GM12878 (cell line): ENCODE measurements at places on chromosomes 16 and 17. TPM values are rescaled to one million over a fixed set of nuclear protein-coding genes. Genes with fewer than 3 reads are reported as not detected.

Gene CD300A
- 27.7 and 32.1 TPM in 2 replicates for polyA plus RNA-seq

GRCh38 chr17:37500378-37500777 lies 10.7 kb downstream of the DUSP14 start:
- no peak for DNase-seq

GRCh38 chr17:47733674-47734410 lies 806 bp downstream of the TBX21 start:
- DNase-seq: no peak

Gene KRTAP4-4
- not detected in 2 replicates for polyA plus RNA-seq

Gene MAZ
- 42.7 and 48.9 TPM in 2 replicates for polyA plus RNA-seq

GRCh38 chr17:16351831-16352230 lies 1.4 kb downstream of the CENPV start:
- no peak for DNase-seq

- DNase-seq: no peak
Measured at GRCh38 chr16:51708861-51709260, 557.8 kb upstream of the SALL1 start.

DNA sequence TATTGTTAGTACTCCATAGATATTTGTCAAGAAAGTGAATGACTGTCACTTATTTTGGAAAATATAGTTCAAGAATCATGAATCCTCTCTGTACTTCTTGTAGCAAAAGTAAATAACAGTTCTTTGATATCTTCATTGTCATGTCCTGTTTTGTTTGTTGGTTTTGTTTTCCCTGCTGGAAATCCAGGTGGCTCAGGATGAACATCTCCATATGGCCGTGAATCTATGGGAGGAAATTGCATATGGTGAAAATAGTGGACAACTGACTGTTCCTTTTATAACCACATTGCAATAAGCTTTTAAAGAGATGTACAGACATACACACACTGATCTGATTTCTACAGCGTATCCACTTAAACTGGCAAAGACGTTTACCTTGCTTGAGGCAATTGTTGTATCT lies 637.0 kb upstream of the RBFOX1 start:
- DNase-seq: no peak

Gene SHISA9
- polyA plus RNA-seq: 0.05 and 0.06 TPM in 2 replicates

Gene CCL17
- polyA plus RNA-seq: 27.2 and 35.2 TPM in 2 replicates

Gene NPIPA2
- polyA plus RNA-seq: 0.89 TPM in 1 of 2 replicates, not detected in the other

DNA sequence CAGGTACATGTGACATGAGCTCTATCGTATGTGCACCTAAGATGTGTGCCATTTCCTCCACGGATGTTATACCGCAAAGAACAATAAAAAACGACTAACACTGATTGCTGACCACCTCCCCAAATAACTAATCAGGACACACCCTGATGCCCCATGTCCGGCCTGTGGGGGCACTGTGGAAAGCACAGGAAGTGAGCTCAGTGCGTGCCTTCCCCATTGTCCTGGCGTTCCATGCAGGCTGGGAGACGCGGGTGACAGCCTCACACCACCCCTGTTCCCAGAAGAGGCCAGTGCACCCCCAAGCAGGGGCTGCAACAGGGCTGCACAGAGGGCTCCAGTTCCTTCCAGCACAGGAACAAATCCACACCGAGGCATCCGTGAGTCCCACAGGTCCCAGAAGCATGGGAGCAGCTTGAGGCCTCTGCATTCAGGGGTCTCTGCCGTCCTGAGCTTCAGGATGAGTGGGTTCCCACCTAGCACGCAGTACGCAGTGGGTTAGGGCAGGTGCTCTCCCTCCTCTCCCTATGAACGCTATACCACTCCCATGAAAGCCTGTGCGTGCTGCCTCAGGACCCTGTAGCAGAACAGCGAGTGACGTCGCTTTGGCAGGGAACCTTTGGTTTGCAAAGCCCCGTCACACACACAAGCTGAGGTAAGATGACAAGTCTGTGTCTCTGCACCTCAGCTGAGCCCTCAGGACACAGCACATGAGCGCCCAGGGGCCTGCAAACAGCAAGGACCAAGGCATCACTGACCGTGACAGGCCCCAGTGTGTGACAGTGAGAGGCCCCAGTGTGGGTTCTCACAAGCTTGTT lies 117.7 kb downstream of the ZNF778 start:
- DNase-seq: no peak

- DNase-seq: no peak
Measured at GRCh38 chr16:80627108-80627507, 86.3 kb downstream of the DYNLRB2 start.

GRCh38 chr17:68584581-68585303 lies 16.4 kb downstream of the FAM20A start:
- DNase-seq: no peak

DNA sequence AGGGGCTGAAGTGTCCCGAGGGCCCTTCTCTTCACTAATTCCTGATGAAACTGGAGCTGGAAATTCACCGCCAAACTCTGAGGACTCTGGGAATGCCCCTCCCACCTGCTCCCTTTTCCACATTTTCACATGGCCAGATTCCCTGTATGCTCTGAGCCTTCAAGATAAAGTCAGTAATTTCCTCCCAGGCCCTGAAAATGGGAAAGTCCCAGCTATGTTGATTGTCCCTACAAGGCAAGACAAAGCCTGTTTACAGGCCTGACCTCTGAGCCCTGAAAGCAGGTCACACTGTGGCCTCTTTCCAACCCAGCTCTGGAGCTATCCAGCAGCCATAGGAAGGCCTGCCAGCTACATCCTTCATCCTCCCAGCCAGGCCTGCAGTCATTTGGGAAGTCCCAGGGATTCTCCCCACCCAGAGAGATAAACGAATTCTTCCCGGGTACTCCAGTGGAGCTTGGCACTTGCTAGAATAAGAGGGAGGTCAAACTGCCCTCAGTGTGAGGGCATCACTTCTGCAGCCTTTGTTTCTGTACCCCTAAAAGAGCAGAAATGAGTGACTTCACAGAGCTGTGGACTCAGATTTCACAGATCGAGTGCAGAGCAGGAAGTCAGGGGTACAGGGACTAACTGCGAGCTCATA lies 19.6 kb upstream of the CCL2 start:
- DNase-seq: no peak

DNA sequence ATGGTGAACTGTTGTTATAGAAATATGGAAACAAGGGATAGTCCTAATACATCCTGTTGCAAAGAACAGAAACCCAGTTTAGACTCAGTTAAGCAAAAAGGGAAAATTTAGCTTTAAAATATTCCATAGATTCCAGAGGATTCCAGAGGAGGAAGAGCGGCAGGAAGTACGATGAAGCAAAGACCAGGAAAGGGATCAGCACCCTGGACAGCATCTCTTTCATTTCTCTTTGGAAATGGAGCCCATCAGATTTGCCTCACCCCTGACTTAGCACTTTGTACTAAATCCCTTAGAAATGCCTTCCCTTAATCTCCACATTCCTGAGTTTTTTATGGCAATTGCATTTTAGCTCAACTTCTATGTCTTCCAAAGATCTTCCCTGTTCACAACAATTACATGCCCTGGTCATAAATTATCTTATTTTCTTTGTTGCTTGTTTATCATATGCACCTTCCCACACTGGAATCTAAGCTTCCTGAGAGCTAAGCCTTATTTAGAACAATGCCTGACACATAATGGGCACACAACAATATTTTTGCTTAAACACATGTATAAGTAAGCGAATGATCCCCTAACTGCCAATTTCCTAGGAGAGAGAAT lies 150.0 kb upstream of the RBFOX1 start:
- DNase-seq: no peak

Gene CD300E
- not detected in 2 replicates for polyA plus RNA-seq

DNA sequence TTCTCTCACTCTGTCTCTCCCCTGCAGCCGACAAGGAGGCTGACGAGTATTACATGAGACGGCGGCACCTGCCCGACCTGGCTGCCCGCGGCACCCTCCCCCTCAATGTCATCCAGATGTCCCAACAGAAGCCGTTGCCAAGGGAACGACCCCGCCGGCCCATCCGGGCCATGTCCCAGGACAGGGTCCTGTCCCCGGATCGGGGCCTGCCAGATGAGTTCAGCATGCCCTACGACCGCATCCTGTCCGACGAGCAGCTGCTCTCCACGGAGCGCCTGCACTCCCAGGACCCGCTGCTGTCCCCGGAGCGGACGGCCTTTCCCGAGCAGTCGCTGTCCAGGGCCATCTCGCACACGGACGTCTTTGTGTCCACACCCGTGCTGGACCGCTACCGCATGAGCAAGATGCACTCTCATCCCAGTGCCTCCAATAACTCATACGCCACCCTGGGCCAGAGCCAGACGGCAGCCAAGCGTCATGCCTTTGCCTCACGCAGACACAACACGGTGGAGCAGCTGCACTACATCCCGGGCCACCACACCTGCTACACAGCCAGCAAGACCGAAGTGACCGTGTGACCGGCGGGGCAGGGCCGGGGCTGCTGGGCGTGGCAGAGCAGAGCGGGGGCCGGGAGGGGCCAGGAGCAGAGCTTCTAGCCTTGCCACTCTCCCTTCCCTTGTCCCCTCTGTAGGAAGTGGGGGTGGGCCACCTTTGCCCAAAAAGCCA lies 40.4 kb upstream of the DNAH9 start:
- no peak for DNase-seq

- no peak for DNase-seq
Measured at GRCh38 chr17:40284085-40284713, 3.5 kb upstream of the CDC6 start.

DNA sequence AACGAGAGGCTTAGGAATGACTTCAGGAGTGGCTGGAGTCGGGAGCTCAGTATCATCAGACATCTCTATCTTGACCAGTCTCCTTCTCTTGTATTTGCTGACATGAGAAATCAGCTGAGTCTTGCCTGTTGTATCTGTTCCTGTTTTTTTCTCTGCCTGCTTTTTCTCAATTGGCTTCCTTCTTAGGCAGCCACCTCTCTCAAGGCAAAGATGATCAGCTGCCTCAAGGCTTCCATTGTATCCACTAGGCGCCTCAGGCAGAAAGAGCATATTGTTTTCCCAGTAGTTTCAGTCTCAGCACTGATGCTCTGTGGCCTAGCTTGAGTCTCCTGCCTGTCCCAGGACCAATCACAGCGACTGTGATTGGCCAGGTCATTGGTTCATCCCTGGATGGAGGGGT lies 306.2 kb downstream of the CPPED1 start:
- DNase-seq: no peak

Gene FAM83G
- 5.0 and 5.3 TPM in 2 replicates for polyA plus RNA-seq

DNA sequence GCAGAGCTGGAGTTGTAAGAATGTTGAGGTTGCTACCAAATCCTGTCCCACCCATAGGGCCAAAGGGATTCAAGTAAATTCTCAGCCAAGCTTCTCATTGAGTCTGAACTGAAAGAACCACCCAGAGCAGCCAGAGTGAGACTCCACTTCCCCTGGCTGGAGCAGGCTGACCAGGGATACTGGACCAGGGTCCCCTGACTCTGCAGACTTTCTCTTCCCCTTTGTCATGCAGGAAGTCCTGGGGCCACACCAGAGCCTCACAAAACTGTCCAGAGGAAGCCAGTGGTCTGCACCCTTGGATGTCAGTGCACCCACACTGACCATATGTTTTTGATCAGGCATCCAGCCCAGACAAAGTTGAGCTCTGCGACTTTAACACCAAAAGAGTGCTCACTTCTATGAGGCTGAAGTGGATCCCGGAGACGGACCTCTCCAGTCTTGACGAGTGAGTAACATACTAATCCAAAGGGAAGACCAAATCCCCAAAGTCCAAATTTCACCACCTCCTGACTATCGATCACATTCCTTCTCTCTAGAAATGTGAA lies 4.1 kb downstream of the NXN start:
- no peak for DNase-seq

DNA sequence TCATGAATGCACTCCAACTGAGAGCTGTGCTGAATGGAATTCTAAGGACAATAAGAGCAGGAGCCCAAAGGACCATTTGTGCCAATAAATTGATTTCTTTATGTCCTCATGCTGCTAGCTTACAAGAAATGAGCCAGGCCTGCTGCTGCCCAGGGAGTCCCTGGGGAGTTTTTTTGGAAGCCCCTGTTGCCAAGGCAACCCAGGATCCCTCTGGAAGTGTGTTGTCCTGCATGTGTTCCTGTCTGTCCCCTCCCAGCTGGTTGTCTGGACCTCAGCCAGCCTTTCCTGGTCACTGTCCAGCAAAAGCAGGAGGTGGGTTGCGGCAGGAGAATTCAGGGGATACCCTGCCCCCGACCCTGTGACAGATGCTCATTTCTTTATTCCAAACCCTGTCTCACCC lies 51.0 kb upstream of the GPRC5B start:
- no peak for DNase-seq

DNA sequence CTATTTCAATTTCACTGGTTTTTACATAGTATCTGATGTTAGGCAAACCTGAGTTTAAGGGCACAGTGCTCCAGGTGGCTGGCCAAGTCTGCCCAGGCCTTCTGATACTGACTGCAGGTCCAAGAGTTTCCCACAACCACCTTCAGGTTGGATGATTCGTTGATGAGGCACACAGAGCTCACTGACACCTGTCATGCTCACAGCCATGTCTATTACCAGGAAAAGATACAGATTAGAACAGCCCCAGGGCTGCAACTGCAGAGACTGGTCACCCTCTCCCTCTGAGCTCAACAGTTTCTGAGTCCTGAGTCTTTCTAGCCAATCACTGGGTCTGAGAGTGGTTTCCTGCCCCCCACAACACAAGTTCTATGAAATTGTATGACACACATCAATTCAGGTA lies 37.2 kb downstream of the MEAK7 start:
- DNase-seq: no peak

- no peak for DNase-seq
Measured at GRCh38 chr17:21373036-21373435, 3.1 kb upstream of the KCNJ12 start.

GRCh38 chr16:66198641-66199040 lies 167.8 kb upstream of the CDH5 start:
- no peak for DNase-seq

DNA sequence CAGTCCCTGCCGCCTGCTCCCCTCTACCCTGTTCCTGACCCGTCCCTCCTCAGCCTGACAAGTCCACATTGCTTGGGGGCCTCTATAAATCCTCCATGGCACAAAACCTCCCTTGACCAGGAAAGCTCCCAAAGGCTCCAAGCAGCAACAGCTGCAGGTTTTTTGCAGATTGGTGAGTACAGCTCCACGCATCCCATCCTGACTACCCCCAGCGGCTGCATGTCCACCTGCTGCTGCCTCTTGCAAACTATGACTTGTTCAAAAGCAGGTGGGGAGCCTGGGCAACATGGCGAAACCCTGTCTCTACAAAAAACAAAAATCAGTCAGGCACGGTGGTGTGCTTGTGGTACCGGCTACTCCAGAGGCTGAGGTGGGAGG lies 122.8 kb downstream of the ANKRD11 start:
- DNase-seq: no peak

Gene TPSG1
- not detected in 2 replicates for polyA plus RNA-seq

Gene DRC3
- polyA plus RNA-seq: 1.4 and 2.3 TPM in 2 replicates

DNA sequence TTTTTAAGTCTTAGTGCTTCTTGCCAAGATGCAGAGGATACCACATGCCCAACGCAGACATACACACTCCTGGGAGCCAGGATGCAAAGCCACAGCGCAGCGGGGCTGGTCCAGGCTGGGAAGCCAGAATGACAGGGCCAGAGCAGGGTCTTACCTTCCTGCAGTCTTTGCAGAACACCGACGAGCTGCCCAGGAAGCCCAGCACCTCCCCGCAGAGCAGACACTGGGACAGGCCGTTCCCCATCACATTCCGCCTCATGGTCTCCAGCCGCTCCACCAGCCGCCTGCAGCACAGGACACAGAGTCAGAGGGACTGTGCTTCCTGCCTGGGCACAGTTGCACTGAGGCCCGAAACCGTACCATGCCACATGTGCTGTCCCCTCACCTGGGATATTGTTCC lies 33.3 kb downstream of the RPH3AL start:
- DNase-seq: no peak
